ENCODE measurements at places on chromosomes 1 and 21.
A peak's percentile ranks its signal among the peaks of the same experiment; 100 is the strongest.

- DNase-seq = no peak
Observed at GRCh38 chr21:25515484-25516405, 91.5 kb downstream of the MRPL39 start.

GRCh38 chr1:212664409-212665199 lies 35.0 kb downstream of the BATF3 start:
- DNase-seq = no peak

GRCh38 chr1:161032409-161032808 lies 6.4 kb downstream of the TSTD1 start:
- DNase-seq = no peak

DNA sequence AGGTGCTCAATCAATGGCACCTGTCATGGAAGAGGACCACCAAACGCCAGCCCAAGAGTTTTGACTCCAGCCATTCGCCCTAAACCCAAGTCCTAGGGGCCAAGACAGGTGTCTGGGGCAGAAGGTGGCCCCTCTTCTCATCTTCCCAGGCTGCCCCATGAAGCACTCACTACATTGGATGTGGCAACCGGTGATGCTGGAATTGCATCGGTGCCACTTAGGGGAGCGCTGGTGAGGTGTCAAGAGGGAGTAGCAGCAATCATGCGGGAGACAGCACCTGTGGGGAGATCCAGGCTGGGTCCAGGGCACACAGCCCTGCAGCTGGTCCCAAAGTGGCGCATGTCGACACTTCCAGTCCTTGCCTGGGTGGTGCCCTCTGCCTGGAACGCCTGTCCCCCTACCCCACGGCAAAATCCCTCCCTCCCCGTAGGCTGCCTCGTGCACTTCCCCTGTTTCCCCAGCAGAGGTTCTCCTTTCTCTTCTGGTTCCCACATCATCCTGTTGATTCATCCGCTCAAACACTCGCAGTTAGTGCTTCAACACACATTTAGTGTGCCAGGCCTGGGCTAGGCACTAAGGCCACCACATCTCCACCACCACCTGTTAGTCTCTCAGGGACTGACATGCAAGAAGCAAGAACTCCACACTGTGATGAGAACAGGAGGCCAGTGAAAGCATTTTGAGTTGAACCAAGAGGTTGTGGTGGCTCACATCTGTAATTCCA lies 18.5 kb downstream of the PLA2G2D start:
- DNase-seq = no peak

GRCh38 chr1:61425040-61425439 lies 299.9 kb downstream of the TM2D1 start:
- no peak for DNase-seq

DNA sequence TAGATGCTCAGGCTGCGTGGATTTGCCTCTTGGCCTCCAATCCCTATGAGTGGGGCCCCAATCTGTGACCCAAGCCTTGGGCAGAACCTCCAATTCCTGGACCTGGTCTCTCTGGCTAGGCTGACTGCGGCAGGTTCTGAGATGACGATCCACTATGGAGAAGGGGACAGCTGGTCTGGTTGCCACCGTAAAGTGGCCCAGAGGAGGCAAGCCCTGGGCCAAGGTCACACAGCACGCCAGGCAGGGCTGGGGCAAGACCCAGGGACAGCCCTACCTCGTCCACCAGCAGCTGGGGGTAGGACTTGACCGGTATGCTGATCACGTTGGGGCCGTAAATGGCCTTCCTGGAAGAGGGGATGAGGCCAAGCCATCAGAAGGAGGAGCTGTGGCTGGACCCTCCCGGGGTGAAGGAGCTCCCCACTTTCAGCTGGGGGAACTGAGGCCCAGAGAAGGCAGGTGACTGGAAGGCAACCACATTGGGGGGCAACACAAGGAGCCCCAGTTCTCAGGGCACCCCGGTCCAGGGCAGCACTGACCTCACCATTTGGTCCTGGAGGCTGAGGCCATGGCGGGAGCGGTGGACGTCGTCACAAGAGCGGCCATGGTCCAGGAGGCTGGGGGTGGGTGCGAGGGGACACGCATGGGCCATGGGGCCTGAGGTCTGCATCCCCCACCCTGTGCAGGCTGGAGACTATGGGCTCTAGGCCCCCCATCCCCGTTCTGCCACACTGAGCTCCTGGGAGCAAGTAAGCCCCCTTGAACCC lies 9.8 kb downstream of the ATP13A2 start:
- no peak for DNase-seq

DNA sequence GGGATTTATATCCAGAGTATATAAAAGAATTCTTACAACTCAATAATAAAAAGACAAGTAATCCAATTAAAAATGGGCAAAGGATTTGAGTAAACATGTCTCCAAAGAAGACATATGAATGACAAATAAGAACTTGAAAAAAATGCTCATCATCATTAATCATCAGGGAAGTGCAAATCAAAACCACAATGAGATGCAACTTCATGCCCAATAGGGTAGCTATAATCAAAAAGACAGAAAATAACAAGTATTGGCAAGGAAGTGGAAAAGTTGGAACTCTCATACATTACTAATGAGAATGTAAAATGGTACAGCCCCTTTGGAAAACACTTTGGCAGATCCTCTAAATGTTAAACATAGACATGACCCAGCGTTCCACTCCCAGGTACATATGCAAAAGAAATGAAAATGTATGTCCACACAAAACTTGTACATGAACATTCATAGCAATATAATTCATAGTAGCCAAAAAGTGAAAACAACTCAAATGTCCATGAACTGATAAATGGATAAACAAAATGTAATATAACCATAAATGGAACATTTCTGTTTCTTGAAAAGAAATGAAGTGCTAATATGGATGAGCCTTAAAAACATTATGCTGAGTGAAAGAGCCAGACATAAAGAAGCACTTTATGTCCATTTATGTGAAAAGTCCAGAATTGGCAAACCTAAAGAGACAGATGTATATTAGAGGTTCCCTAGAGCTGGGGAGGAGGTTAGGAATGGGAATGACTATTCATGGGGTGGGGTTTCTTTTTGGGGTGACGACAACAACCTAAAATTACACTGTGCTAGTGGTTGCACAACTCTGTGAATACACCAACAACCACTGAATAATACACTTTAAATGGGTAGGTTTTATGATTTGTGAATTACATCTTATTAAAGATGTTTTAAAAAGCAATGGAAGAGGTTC lies 259.7 kb downstream of the RHOU start:
- DNase-seq = no peak

DNA sequence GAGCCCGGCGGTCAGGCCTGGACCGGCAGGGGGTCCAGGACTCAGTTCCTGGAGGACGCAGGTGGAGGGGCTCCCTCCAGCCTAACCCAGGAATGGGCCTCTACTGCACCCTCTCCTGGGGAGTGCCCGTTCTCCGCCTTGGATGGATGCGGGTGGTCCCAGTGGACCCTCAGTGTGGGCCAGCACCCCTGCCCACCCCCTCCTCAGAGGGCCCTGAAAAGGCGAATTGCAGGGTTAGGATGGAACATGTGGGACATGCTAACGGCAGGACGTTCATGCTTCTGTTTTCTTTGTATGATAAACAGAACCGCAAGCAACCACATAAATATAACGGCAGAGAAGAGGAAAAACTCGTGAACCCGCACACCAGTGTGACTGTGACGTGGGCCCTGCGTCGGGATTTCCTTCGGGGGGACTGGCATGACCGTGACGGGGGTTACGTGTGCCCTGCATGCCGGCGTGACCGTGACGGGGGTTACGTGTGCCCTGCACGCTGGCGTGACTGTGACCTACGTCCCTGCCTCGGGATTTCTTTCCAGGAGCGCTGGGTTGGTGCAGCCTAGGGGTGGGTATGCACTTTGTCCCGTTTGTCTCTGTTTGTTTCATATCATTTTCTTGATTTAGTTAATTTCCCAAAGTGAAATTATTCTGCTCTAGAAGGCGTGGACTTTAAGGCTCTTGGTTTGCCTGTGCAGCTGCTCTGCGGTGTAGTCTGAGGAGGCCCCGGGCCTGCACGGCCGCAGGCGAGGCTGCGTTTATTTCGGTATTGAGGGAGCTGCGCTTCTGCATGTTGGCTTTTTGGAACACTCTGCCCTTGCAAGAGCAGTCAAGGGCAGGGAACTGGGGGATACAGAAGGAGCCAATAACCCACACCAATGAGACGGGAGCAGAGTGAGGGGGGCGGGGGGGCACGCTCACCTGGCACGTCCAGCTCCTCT lies 3.1 kb downstream of the FTCD start:
- DNase-seq = no peak

- DNase-seq = no peak
Observed at GRCh38 chr1:65167586-65168242, 19.7 kb downstream of the AK4 start.

- no peak for DNase-seq
Observed at GRCh38 chr21:46517361-46517760, 58.7 kb downstream of the DIP2A start.

DNA sequence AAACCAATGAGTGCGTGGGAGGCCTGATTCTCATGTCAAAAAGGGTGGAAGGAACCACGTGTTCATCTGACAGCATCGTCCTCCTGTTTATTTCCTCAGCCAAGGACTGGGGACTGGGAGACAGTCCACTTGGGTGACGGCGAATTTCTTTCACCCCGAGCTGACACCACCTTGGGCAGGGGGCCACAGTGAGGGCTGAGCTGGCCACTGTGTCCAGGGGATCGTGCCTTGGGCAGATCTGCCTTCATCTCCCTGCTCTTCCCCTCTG lies 122.1 kb downstream of the SIM2 start:
- no peak for DNase-seq

DNA sequence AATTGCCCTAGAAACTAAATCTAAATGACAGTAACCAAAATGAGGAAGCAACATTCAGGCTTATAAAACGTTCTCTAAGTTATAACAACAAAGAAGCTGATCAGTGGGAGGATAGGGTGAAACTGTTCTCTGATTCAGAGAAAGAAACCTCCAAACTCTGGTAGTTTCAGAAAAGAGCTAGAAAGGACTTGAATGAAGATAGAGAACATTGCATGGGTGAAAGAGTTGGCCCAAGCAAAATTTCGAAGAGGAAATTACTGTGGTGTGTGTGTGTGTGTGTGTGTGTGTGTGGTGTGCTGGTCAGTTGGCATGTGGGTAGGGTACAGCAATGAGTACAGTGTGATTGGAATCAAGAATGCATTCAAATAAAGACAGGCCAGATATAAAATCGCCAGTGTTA lies 16.5 kb upstream of the SPAG17 start:
- DNase-seq = no peak

DNA sequence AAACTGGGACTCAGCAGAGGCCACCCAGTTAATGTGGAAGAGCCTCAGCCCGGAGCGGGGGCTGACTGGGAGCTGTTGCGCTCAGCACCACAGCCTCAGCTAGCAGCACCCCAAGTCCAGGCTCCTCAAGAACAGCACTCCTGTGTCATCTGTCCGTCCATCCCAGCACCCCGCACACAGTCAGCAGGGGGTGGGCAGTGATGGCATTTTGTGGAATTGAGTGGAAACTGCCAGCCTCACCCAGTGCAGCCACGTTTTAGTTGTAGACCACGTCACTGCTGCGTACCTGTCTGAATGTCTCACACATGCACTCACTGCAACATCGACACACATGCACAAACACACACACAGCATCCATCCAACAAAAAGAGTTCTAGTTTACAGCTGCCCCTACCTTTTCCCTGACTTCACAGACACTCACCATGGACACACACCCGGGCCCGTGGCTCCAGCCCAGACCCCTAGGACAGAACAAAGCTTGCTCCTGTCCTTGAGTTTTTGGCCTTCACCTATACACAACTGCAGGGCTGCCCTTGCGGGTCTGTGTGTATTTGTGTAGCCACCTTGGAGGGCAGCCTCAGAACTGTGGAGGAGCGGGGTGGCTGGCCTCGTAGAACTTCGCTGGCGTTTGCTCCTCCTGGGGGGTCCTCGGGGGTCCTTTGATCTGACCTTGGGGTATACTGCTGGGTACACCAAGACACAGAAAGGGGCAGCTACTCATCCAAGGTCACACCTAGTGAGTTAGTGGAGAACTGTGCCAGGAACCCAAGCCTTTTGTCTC lies 5.2 kb downstream of the KCNQ4 start:
- DNase-seq = no peak

DNA sequence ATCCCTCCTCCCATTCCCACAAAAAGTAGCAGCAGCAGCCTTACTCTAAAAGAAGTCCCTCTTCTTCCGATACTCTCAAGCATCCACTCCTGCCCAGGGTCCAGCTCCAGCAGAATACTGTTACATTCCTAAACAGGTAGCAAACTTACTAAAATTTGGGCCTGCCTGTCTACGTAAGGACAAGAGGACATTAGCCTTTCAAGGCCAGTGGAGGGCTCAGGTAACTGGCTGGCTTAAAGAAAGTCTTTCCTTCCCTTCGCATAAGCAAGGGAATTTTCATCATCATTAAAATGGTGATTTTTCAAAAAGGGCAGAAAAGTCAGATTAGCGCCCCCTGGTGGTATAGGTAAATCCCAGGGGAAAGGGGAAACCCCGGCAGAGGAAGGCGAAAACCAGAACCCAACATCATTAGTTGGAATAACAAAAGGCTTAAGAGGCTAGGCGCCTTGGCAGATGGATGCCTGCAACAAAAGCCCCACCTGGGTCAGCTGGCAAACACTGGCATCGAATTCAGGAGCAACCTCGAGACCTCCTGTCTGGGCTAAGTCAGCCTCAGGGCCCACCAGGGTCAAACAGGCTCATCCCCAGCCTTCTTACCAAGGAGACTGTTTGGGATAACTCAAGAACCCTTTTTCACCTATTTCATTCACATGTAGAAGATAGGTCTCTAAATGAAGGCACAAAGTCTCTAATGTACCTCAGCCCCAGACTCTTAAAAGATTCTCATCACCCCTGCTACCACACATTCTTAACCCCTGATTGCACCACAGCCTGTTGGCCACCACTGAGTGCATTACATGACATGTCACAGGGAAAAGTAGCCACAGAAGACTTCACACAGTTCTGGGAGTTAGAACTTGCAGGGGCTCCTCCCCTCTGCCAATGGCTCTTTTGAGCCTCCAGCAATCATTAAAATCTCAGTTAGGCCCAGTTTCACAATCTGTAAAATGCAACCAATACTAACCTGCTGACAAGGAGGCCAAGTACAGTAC lies 36.7 kb downstream of the ERI3 start:
- DNase-seq = peak; percentile 15

DNA sequence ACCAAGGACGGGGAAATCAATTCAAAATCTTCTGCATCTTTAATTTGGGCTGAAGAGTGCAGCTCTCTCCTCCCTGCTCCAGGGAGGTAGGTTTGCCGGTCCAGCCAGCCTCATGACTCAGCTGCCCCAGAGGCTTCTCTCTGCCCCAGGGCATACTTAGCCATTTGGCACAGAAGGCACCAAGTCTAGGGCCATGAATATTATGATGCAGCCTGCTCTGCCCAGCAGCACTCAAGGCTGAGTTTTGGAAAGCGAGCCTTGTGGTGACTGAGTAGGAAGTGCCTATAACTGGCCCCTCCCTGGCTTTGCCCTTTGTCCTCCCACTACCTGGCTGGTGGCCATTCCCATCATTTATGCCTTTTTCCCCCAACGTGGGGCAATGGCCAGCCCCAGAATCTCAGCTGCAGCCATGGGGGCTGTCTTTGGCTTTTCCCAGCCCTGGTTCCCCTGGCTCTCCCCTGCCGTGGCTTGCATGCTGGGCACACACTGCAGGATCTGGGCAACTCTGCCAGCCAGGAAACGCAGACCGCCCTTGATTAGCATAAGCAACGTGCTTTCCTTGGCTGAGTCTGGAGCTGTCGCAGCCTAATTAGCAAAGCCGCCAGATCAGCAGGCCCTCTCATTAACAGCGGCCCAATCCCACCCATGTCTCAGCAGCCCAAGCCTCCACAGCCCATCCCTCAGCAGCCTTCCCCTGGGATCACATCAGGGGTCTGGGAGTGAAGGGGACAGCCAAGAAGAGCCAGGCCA lies 258.6 kb upstream of the TMEM51 start:
- DNase-seq = no peak
